ENCODE measurements at places on chromosomes 4 and X.

DNA sequence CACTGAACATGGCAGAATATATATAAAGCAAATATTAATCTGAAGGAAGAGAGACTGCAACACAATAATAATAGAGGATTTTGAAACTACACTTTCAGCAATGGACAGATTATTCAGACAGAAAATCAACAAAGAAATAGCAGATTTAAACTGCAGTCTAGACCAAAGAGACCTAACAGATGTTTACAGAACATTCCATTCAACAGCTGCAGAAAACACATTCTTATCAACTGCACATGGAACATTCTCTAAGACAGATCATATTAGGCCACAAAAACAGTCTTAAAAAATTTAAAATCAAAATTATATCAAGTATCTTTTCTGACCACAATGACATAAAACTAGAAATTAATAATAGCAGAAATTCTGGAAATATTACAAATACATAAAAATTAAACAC is 27.1 kb downstream of the CENPE start:
- no peak for DNase-seq

DNA sequence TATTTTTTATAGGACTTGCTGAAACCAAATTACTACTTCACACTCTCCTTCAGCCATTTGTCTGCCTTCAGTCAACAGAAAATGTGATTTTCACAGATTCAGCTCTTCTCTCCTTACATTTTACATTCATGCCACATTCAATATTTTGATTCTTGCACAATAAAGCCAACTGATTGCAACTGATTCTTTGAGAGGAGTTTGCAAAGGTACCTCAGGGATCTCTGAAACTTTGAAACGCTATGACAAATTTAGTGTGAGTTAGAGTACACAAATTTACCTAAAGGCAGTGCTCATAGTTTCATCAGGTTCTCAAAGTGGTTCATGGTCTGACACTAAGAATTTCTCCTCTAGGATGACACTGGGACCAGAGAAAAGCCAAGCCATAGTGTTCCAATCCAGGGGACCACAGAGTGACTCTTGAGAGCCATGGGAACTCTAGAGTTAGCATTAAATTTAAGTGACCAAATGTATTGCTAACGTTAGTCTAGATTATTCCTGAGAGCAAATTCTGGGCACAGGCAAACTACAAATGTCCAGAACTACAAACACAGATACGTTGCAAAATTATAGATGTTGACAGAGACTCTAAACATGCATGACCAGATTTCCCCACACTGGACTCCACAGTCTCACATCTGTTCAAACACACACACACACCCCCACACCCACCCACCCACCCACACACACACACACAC is 9.0 kb downstream of the CSN3 start:
- no peak for DNase-seq

GRCh38 chrX:36787752-36788151 is 220.4 kb upstream of the FAM47C start:
- no peak for DNase-seq

DNA sequence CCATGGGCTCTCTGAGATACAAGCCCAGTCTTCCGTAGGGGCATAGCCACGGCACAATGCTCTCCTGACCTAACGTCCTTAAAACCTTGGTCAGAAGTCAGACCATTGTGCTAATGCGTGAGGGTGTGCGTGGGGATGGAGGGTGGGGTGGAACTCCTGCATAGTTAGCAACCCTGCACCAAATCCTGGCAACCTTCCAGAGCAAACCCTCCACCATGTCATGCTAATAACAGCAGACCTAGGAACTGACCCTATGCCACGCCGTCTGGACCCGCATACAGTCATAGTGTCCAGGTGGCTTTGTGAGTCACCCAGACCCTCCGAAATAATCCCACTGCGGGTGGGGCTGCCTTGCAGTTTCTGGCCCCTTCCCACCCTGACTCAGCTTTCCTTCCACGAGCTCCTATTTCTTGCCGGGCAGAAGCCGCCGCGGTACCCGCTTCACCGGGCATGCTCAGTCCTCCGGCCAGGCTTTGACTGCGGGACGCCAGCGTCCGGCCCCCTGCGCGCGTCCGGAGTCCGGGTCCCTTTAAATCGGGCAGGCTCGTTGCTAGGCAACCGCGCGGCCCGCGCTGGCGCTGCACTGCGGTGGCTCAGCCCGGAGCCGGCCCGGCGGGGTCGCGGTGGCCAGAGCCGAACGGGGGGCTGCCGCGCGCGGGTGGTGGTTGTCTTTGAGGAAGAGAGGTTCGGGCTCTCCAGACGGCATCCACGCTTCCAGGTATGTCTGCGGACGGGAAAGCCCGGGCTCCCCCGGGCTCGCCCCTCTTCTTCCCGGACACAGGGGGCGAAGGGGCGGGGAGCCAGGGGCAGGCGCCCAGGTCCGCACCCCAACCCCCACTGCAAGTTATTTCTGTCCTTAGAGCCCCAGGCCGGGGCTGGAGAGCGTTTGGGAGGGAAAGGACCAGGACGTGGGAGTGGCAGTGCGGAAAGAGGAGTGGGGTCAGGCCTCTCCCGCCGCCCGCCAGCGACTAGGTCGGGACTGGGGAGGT is at the start of gene CCDC160:
Gene CCDC160 (plus strand): TSS at position 557 of the 989 bp plus-strand sequence. CDS start 7,619 bp downstream, outside the sequence.
- DNase-seq: peak; percentile 79

DNA sequence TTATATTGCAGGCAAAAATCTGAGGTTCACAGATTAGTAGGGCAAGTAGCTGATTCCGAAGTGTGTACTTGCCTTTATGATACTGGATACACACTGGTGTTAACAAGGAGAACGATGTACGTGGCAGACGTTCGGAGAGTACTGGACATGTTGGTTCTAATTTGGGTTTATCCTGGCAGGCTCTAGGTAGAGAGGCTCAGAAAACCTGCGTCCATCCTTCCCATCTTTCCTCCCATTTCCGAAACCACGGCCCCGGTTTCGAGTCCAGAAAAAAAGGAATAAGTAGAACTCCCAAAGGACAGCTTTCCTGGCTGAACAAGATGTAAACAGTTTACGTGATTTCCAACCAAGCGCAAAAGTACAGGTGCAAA is 351 bp upstream of the SLC30A9 start:
- DNase-seq: no peak

DNA sequence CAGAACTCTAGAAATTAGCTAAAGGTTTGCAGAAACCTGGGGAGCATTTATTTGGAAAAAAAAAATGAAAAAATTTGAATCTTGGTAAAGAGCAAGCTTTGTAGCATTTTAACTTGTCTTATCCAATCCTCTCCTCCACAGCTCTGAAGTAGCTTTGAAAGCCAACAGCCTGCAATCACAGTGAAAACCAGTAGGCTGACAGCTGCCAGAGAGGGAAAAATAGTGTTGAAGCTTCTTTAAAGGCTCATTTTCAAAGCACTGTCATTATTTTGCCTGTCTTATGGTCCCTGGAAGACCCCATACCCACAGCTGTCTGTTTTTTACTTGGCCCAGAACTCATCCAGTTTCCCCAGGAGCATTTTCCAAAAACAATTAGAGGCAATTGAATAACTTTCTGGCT is 230.8 kb upstream of the EDNRA start:
- no peak for DNase-seq

DNA sequence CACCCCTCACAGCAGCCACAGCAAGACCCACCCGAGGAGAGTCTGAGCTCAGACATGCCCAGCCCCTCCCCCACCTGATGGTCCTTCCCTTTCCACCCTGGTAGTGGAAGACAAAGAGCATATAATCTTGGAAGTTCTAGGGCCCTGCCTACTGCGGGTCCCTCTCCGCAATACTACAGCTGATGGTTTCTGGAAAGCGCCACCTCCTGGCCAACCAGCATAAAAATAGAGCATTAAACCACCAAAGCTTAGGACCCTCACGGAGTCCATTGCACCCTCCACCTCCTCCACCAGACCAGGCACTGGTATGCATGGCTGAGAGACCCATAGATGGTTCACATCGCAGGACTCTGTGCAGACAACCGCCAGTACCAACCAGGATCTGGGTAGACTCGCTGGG is 78.2 kb downstream of the SH3BGRL start:
- peak; percentile 46 for DNase-seq

DNA sequence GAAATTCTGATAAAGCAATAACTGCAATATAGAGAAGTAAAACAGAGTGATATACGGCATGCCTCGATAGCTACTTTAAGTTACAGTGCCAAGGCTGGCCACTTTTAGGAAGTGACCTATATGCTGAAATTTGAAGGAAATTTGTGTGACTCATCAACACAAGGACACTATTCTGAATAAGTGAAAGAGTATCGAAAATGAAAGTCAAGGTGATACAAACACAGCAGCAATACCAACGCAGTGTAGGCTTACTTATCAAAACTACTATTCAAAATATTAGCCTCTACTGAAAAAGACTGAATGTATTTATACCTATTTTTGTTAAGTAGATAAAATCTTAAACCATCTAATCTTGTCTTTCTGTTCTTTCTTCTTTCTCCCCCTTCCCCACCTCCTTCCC is 459.9 kb upstream of the GNPDA2 start:
- no peak for DNase-seq
